ENCODE measurements at places on chromosomes 4 and X.

DNA sequence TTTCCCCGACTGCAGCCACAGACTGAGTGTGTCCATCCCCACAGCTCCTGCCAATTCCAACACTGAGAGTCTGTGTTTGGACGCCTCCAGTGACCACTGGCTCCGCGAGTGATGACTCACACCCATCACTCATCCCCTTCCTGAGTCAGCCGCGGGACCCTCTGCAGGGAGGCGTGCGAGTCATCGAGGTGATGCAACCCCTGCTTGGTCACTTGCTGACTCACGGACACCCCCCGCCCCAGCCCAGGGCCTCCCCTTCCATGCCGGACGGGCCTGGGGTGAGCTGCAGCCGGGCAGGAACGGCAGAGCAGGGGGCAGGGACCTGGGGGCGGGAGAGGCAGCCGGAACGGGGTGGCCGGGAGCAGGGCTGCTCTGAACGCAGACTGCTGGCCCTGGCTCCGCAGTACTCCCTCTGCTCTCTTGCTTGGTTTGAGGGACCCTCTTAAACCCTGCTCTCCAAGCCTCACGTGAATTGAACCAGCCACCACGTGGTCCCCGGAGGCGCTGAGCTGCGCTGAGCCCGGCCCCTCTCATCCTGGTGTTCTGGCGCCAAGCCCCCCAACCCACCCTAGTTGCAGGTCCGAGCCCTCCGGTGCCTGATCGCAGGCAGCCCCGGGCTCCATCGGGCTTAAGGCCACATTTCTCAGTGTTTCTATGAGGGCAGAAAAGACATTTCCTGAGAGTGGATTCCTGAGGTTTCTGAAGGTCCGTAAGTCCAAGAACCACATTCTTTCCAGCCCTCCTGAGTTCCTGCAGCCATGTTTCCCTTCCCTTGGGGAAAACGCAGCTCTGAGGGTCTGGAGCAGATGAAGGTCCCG is 32.4 kb downstream of the FGFRL1 start:
- peak; percentile 51 for DNase-seq

DNA sequence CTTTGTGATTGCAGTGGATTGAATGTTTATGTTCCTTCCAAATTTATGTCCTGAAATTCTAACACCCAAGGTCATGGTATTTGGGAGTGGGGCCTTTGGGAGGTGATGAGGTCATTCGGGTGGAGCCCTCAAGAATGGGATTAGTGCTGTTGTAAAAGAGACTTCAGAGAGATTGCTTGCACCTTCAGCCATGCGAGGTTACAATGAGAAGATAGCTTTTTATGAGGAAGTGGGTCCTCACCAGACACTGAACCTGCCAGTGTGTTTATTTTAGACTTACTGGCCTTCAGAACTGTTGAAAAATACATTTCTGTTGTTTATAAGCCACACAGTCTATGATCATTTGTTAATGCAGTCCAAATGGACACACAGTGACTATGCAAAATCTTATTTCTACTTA is 161.0 kb upstream of the GPRIN3 start:
- DNase-seq, result no peak

DNA sequence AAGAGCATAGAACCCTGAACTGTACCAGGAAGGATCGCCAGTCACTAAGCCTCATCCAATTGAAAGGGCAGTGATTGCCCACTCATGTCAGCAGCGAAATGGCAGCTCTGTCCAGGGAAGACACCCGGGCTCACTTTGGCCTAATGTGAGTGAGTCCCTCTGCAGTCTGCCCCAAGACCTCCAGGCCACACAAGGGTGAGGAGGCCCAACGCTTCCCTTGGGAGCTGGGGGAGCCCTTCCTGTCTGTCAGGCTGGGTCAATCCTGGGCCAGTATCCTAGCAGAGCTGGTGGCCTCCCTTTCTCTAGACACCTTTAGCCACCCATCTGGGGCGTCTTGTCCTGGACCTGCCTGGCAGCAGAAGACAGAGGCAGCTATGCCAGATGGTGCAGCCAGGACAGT is 39.6 kb upstream of the GPC4 start:
- DNase-seq, result no peak

- no peak for DNase-seq
Observed at GRCh38 chr4:113170805-113171468, 121.5 kb downstream of the ANK2 start.

- no peak for DNase-seq
Observed at GRCh38 chr4:10006231-10006600, 15.1 kb downstream of the SLC2A9 start.

DNA sequence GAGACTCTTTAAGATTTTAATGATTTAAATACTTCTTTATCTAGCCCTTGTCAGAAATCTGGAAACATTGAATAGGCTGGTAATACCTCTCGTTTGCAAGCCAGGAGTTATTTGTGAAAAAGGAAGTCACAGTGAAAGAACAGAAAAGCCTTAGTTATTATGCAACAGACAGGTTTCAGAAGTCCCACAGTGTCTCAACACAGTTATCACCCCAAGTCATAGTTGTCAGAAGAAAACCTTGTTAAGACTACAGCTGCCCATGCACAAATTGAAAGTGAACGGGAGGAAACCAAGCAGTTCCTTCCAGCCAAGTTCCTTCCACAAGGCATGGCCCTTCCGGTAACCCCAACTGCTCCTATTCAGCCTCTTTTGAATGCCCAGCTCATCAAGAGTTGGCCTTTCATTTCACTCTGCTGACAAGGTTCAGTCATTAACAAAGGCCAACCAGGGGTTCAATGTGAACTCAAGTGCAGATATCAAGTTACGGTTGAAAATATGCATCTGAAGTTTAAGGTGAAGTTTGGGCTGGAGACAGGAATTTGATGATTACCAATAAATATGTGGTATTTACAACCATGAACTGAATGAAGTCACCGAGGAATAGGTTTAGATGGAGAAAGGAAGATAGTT is 15.6 kb downstream of the ALPK1 start:
- DNase-seq, result no peak

- no peak for DNase-seq
Observed at GRCh38 chrX:24607616-24608015, 39.5 kb downstream of the PCYT1B start.

GRCh38 chrX:138929926-138930582 is 218.5 kb upstream of the FGF13 start:
- DNase-seq, result no peak

DNA sequence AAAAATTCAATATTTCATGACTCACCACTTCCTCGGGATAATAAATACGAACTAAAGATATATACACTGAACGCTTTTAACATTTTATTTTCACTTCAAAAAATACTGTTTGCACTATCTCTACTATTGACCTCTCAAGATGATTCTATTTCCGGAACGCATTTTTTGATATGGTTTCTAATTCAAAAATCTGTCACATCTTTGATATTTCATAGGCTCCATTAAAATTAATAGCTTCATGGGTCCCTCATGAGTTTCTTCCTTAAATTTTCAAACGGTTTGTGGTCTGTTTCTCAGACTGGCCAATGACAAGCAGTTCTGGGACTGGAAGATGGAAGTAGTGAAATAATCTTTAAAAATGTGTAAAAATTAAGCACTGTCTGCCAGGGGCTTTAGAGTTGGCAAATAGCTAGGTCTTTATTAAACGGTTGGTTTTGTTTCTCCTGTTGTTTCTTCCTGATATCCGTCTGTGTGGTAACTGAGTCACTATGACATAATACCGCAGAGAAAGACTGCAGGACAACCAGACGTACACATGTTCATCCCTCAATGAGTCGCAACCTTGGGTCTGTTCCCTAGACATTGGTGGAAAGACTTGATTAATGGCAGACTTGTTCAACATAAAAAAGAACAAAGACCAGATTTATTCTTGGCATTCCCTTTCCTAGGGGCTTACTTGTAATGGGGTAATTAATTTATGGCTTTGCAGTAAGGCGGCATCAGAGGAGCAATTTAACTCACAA is 133.8 kb downstream of the PALLD start:
- DNase-seq, result no peak

DNA sequence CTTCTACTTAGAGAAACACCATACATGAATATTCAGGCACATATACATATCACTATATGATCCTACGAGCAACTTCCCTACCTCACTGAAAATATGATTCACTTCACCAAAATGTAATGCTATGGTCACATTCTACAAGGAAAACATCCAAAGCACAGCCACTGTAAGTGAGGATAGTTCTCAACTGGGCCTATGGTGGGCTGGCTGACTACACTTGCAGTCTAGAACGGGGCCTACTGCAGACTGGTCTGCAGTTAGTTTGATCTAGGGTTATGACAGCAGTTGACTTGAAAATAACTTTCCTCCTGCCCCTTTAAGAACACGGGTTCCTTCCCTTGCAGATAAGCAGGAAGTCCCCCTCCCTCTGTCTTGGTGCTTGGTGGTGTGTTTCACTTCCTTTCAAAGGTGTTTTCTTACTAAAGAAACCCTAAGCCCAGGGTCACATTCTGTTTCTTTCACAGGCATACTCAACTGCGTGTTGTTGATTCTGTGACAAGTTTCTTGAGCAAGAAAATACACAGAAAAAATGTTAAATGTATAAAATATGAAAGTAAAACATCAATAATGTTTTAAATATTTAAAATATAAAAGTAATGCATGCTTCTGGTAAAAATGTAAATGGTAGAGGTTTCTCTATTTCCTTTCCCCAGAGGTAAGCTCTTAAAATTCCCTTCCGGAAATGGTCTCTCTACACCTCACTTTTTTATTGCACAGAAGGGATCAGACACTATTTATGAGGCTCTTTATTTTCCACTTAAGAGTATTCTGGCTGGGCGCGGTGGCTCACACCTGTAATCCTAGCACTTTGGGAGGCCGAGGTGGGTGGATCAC is 18.0 kb upstream of the TMSB4X start:
- no peak for DNase-seq

DNA sequence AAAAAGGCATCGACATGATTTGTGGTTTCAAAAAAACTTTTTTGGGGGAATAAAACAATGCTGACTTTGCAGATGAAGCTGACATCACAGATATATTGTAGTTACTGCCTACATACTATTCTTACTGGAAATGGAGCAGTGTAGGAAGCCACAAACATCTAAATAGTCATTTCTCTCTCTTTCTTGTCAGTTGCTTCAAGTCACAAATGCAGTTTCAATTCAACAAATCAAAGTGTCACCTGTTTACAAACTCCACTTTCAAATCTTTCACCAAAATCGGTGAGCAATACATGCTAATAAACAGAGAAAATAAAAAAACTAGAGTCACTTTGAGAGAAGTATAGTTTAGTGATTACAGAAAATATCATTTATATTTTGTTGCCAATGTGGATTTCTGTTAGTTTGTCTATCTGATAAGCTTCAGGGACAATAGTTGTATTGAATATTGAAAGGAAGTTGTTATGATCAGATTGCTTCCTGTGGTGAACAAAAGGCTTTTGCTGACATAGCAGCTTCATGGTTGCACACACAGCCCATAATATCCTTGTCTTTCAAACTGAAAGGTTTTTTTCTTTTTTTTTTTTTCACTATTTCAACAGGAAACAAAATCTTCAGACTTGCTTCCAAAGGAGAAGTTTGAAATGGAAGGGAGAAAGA is 49.7 kb upstream of the PTPN13 start:
- no peak for DNase-seq

DNA sequence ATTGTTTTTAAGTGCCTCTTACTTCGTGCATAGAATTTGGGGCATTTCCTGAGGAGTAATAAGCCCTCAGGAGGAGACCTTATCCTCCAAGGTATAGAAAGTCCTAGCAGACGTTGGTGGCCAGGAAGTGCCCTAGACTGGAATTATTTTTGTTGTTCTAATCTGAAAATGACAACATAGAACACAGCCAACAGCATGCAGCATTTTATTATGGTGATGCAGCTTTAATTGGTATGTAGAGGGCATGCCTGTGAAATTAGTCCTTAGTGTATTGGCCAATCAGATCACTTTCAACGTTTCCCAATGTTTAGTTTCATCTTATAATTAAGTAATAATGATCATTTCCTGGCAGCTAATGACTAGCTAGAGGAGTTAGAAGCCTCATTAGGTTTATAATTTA is 199.2 kb downstream of the SHROOM3 start:
- no peak for DNase-seq

DNA sequence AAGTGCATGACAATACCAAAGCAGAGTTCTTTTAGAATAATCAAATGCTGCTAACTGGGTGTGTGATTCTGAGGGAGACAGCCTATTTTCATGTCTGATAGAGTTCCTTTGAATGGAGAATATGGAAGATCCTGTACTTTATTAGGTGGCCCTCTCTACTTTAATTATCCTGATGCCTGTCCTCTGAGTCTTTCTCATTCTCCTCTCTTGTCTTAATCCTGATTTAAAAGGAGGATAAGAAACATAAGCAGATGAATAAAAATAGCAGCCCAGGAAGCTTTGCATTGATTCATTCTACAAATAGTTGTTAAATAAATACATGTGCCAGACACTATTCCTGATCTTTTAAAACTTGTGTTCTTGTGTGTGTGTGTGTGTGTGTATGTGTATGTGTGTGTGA is 387.3 kb downstream of the SPRY1 start:
- DNase-seq, result no peak

- no peak for DNase-seq
Observed at GRCh38 chr4:121818215-121818614, 5.5 kb downstream of the CCNA2 start.

- DNase-seq, result no peak
Observed at GRCh38 chr4:163462556-163462955, 11.0 kb downstream of the TKTL2 start.

GRCh38 chr4:173509036-173510001 is 20.7 kb downstream of the HAND2 start:
- DNase-seq, result no peak

DNA sequence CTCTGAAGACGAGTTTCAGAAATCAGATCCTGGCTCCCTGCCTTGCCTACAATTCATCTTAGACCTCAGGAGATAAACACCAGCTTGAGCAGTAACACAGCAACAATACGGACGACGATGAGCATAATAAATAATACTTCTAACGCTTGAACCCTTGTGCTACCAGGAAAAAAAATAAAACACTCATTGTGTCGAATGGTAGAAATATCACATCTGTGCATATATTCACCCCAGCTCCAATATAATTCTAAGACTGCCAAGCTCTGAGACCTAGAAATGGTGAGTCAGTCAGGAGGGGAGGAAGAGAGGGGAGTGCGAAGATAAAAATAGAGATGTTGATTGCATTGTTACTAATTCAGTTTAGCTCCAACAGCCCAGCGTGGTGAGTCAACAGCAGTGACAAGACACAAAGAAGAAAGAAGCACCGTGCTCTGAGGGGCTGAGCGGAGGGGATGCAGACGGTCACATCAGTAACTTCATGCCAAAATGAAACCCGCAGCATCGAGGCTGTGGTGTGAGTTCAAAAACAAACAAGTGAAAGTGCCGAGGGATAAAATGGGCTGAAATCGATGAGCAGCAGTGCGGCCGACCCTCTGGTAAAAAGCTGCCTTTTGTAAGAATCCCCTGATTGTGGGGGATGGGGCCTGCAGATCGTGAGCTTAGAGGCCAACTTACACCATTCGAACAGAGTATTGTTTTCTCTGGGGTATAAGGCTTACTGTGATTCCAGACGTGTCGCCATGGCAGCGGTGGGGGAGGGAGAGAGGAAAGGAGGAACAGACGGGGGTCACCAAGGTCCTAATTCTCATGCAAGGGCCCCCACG is 150.4 kb downstream of the MGST2 start:
- DNase-seq, result no peak
